ENCODE measurements at places on chromosomes 11 and 22.

GRCh38 chr22:19937616-19938473, 3.7 kb upstream of the COMT start:
- no peak for DNase-seq

DNA sequence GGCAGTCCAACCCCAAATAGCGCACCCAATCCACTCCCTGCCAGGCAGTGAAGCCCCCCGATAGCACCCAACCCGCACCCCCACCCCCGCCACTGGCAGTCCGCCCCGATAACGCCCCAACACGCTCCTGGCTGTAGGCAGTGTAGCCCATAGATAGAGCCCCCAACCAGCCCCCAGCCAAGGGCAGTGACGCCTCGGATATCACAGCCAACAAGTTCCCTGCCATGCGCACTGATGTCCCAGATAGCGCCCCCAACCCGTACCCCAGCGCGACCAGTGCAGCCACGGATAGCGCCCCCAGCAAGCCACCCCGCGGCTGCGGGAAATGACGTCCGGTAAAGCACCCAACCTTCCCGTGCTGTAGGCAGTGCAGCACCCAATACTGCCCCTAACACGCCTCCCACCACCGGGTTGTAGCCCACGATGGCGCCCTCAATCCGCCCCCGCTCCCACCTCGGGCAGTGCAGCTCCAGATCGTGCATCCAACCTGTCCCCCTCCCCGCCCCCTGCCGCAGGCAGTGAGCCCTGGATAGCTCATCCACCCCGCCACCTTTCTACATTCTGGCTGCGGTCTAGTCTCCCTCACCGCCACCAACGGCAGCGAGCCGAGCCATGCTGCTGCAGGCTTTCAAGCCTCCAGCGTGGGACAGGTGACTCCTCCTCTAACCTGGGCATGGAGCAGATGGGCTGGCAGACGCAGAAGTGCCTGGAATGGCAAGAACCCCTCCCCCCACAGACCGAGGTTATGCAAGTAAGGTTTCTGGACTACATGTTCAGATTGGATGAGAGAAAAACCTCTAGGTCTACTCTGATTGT, 625 bp downstream of the RFPL2 start:
- no peak for DNase-seq

DNA sequence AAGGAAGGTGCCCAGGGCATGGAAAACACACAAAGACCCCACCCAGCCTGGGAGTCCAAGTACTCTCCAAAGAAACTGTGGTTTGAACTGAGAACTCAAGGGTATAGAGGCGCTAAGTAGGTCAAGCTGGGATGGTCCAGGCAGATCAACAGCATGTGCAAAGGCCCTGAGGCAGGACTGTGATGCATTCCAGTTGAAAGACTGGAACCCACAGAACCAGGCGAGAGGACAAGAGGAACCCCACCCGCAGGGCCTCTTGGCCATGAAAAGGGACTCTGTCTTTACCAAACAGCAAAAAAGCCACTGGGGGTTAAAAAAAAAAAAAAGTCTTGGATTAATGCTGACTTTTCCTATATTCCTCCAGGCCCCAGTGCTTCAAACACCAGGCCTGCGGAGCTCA, 14.3 kb downstream of the CARD10 start:
- no peak for DNase-seq

DNA sequence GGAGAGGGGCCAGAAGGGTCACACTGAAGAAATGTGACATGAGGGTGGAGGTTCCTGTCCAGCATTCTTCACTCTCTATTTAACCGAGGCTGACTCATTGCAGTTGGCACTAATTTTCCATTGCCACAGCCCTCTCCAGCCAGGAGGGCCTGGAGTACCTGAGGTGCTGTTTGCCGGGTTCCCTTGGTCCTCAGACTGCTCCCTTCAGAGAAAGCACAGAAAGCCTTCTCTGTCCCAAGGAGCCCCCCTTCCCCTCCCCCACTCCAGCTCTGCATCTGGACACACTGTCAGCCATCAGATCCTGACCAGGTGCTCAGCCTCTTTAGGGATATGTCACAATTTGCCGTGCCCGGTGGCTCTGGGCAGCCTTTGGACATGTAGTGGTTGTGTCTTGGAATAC, 3.2 kb upstream of the C11orf91 start:
- DNase-seq = no peak

- DNase-seq = no peak
These were observed 18.9 kb upstream of the THY1 start for GRCh38 chr11:119441898-119442243.

GRCh38 chr11:33064866-33065265, 25.5 kb downstream of the TCP11L1 start:
- no peak for DNase-seq

DNA sequence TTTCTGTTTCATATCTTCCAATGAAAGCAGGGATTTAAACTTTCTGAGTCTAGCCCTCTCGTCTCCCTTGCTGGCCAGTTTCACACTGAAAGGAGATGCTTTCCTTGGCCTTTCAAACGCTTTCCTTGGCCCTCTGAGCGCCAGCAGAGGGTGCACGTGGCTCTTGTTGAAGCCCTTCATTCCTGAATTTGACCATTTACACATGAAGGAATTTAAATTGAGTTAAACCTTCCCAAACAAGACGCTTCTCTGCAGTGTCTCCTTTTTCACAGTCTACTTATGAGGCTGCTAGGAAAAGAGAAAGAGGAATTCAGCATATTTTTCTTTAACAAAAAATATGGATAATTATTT, 21.6 kb downstream of the NNMT start:
- no peak for DNase-seq

- no peak for DNase-seq
These were observed 1.3 kb downstream of the TBRG1 start for GRCh38 chr11:124623861-124624525.

DNA sequence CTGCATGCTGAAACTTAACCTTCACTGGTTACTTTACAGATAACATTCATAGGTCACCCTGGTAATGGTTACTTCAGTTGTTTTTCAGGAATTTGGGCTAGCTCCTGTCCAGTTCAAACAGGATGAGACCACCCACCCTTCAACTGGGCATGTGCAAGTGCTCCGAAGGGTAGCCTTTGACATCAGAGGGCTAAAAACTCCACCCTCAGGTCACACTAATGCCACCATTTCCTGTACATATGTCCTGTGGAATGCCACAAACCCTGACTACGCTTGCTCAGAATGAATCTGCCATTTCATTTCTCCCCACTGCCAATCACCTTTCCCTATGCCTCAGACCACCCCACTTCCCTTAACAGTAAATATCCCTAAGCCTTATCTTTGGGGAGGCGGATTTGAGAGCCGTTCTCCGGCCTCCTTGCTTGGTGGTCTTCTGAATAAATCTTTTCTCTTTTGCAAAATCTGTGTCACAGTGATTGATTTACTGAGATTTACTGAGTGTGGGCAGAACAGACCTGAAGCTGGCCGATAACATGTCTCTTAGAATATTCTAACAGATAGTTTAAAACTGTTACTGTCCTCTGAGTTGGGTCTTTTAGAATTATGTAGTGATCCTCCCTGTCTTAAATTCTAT, 25.4 kb upstream of the FXYD2 start:
- no peak for DNase-seq

GRCh38 chr22:39932918-39933649, 27.1 kb upstream of the TMA7B start:
- DNase-seq = no peak

GRCh38 chr11:94747146-94747545, 21.0 kb upstream of the AMOTL1 start:
- no peak for DNase-seq

- no peak for DNase-seq
These were observed 266.3 kb downstream of the BRD1 start for GRCh38 chr22:49561338-49561737.

DNA sequence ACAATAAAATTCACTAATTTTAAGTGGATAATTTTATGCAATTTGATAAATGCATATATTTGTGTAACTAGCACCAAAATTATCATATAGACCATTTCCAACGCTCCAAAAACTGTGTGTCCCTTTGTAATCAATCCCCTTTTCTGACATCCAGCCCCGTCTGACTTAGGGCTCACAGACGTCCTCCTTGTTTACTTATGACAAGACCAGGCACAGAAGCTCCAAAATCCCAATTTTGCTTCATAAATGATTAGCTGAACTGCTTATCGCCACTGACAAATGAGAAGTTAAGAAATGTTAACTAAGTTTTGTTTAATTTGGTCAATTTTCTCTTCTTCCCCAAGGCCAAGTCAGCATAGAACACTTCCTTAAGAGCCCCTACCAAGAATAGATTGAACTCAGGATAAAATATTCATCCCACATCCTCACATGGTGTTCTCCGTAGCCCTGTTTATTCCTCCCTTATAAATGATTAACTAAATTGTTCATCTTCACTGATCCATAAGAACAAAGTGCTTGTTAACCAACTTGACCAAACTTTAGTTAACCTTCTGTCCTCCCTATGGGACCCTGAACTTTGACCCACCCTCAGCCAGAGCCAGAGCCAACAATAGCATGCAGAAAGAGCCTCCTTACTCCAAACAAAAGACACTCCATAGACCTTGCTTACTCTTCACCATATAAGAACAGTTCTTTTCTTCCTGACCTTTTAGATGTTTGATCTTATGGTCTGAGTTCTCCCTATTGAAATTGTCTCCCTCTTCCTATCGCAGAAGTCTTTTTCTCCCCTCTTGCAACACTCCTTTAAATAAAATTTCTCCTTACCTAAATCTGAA, 30.8 kb upstream of the GLYAT start:
- no peak for DNase-seq

GRCh38 chr11:8039530-8040260, 41.3 kb upstream of the TUB start:
- no peak for DNase-seq

Data from stimulated activated CD4-positive, alpha-beta T cell treated with anti-CD3 and anti-CD28 coated beads, Interleukin-1b, Interleukin-23, amount 100 ng/mL, for 1 hour (primary cell).